ENCODE measurements at places on chromosomes 1 and 21.

DNA sequence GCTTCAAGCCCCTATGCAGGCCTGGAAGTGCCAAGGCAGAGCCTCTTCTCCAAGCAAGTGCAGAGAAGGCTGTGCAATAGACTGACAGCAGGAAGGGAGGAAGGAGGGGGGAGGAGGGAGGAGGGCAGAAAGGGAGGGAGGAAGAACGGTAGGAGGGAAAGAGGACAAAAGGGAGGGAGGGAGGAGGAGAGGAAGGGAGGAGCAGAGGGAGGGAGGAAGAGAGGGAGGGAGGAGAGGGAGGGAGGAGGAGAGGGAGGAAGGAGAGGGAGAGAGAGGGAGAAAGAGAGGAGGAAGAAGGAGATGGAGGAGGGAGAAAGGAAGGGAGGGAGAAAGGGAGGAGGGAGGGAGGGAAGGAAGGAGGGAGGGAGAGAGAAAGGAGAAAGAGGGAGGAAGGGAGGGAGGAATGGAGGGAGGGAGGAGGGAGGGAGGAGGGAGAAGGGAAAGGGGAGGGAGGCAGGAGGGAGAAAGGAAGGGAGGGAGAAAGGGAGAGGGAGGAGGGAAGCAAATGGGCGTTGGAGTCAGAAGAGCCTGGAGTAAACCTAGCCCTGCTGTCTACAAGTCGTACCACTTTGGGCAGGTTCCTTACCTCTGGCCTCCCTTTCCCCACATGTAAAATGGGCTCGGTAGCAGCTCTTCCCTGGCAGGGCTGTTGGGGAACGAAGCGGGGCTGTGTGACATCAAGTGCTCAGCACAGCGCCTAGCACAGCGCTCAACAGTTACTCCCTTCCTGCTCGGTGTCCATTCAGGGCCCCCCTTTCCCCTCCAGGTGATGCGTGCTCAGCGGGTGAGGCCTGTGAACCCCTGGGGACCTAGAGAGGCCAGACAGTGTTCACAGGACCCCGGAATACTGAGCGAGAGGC is 244.6 kb downstream of the NPHP4 start:
- no peaks in the 10 kb centered on the region for H3K27me3 ChIP-seq
- peak; percentile 44 for DNase-seq
- H3K4me1 ChIP-seq: peaks cover 4% of the 10 kb centered on the region

GRCh38 chr1:12140016-12140415 is 26.8 kb upstream of the TNFRSF1B start:
- H3K27me3 ChIP-seq: no peaks in the 10 kb centered on the region
- H3K27ac ChIP-seq: no peak overlapping the region
- H3K4me3 ChIP-seq: no peak overlapping the region
- no peaks in the 10 kb centered on the region for H3K36me3 ChIP-seq
- no peaks in the 10 kb centered on the region for H3K4me1 ChIP-seq

GRCh38 chr1:183697814-183698590 is 44.9 kb upstream of the APOBEC4 start:
- H3K27ac ChIP-seq: no peak overlapping the region
- H3K27me3 ChIP-seq: no peaks in the 10 kb centered on the region
- no peaks in the 10 kb centered on the region for H3K4me1 ChIP-seq
- no peaks in the 10 kb centered on the region for H3K36me3 ChIP-seq
- H3K4me3 ChIP-seq: no peak overlapping the region

GRCh38 chr1:5455056-5455455 is 537.2 kb downstream of the NPHP4 start:
- no peak overlapping the region for H3K4me3 ChIP-seq
- H3K27ac ChIP-seq: no peak overlapping the region
- no peaks in the 10 kb centered on the region for H3K4me1 ChIP-seq
- DNase-seq: peak; percentile 79
- peaks cover 21% of the 10 kb centered on the region for H3K27me3 ChIP-seq

DNA sequence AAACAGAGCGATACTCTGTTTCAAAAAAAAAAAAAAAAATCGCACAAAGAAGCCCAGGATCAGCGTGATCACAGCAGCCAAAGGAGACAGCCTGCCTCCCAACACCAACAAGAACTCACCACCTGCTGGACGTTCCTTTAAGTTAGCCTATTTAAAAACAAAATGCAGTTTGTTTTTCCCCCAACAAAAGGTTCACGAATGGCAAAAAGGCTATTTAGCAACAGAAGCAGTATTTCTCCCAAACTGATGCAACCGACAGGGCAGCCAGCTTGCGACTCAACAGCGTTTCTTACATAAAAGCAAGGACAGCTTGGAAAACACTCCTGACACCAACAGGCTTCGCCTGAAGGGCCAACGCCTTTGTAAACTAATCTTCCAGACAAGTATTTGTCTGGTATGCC is 6.8 kb downstream of the SSU72 start:
- H3K27me3 ChIP-seq: no peaks in the 10 kb centered on the region
- H3K4me1 ChIP-seq: no peaks in the 10 kb centered on the region
- peaks cover 64% of the 10 kb centered on the region for H3K36me3 ChIP-seq
- H3K4me3 ChIP-seq: no peak overlapping the region
- DNase-seq: no peak
- H3K27ac ChIP-seq: no peak overlapping the region

DNA sequence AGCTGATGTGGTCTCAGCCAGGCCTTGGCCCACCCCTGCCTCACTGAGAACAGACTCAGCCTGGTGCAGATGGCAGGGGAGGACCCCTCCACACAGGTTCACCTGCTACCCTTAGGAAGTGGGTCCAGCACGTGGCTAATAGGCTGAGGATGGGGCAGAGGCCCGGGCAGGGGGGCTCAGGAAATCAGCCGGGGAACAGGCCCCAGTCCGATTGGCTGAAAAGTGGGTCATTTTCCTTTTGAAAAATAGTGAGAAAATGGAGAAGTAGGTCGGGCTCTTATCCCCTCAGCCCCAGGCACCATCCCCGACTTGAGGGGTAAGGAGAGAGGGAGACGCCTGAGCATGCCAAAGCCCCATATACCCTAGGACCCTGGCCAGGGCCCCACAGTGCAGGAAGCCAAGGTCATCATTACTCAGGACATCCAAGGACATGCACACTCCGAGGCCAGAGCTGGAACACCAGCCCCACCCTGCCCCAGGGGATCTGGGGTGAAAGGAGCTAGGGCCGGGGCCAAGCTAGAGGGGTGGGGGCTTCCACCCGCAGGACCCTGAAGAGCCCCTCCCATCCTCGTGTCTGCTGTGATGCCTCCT is 11.0 kb downstream of the DLGAP3 start:
- no peaks in the 10 kb centered on the region for H3K36me3 ChIP-seq
- no peak for DNase-seq
- no peak overlapping the region for H3K4me3 ChIP-seq
- peaks cover 9% of the 10 kb centered on the region for H3K27me3 ChIP-seq

GRCh38 chr1:155871390-155871789 is 12.0 kb downstream of the SYT11 start:
- no peaks in the 10 kb centered on the region for H3K36me3 ChIP-seq
- no peak overlapping the region for H3K4me3 ChIP-seq
- peaks cover 5% of the 10 kb centered on the region for H3K27me3 ChIP-seq
- H3K4me1 ChIP-seq: no peaks in the 10 kb centered on the region
- H3K27ac ChIP-seq: no peak overlapping the region

Data from endodermal cell (in vitro differentiated cells).